ENCODE measurements at places on chromosomes 11 and 22. TPM values are rescaled to one million over a fixed set of nuclear protein-coding genes. Genes with fewer than 3 reads are reported as not detected.

DNA sequence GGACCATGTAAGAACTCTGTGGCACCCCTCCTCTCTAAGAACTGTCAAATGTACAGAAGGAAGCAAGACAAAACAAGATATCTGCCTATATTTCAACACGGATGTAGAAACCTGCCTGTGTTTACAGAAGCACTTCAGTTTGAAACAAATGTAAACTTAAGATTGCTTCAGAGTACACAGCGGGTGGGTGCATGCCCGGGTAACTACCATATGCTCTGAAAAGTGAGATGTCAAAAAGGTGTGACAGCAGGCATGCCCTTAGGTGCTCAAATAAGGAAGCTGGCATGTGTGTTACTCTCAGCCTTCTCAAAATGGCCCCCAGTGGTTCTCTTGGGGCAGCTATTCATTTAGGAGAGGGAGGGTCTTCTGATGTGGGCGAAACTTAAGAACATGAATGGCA is 5.2 kb downstream of the ACP2 start:
- DNase-seq: no peak

DNA sequence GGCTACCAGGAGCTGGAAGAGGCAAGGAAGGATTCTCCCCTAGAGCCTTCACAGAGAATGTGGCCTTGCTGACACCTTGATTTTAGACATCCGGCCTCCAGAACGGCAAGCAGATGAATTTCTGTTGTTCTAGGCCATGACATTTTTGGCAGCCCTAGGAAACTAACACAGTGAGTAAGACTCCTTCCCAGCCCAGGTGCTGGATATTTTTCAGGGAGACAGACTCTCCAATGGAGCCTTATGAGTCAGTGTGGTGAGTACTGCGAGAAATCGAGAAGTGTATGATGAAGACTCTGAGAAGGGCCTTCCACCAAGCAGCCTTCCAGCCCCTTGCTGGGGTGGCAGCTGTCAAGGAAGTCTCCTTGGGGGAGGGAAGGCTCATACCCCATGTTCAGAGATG is 114.4 kb downstream of the OSBP2 start:
- no peak for DNase-seq

DNA sequence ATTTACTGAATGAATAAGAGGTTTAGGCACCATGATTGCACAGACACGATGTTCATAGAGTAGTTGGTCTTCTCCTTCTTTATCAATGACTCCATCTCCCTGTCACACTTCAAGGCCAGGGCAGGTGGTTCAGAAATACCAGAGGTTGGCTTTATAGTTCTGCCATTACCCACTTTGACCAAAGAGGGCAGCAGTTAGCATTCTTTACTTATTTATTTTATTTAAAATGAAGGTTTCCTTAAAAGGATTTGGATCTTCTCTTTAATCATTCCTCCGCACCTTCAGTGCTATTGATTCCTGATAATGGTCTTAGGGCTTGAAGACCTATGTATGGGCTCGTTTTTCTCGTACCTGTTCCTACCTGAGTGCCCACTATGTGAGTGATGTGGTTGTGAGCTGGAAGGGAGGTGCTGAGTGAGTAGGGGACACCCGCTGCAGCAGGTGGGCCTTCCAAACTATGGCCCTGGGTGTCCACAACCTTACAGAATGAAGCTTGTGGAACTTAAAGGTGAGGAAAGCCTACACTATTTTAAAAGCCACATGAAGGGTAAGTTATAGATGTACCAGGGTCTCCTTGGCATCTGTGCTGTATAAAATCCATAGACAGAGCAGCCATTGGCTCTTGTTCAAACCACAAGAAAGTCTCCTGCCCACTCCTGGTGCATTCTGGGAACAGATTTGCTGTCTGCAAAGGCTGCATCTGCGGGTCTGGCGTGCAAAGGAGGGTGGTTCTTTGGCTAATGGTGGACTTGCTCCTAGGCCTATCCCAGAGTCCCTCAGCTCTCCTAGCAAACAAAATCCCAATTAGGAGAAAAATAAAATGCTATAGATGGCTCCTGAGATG is 35.0 kb downstream of the TIMP3 start:
- DNase-seq: no peak

DNA sequence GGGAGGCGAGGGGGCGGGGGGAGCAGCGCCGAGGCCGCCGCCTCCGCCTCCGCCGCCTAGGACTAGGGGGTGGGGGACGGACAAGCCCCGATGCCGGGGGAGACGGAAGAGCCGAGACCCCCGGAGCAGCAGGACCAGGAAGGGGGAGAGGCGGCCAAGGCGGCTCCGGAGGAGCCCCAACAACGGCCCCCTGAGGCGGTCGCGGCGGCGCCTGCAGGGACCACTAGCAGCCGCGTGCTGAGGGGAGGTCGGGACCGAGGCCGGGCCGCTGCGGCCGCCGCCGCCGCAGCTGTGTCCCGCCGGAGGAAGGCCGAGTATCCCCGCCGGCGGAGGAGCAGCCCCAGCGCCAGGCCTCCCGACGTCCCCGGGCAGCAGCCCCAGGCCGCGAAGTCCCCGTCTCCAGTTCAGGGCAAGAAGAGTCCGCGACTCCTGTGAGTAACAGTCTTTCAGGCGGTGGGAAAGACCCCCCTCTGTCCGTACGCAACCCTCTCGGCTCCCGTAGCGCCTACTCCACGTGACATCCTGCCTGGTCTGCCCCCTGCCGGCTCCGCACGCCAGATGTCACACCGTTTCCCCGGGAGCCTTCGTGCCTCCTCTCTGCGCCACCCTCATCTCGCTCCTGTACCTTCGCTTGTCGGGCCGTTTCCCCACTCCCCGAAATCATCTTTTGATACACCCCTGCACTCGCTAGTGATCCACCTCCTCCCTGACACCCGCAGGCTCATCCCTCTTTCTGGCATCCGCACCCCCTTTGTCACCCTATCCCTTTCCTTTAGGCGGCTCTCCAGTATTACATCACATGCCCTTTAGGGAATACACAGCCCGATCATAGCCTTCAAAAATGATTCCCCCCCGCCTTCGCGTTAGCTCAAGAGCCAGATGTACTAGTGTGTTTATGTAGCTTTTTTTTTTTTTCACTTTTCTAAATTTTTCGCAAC is 598 bp downstream of the ZFP91 start:
- DNase-seq: peak; percentile 92

DNA sequence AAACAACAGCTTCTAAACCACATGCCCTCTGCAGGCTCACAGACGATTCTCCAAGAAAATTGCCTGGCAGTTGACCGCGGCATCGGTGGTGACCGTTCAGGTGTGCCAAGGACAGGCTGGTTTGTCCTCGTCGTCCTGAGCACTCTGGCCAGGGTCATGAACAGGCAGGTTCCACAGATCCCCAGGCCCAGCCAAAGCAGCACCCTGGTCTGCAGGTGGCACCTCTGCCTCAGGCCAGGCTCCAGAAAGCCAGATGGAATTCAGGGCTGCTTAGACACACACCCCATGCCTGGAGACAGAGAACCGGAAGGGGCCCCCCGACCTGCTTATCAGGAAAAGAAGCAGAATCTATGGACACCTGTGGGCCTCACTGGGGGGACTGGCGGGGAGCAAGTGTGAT is 338.7 kb downstream of the BRD1 start:
- no peak for DNase-seq

- DNase-seq: peak; percentile 51
Measured at GRCh38 chr11:68780829-68781228, 29.5 kb upstream of the TESMIN start.

- peak; percentile 23 for DNase-seq
Measured at GRCh38 chr11:95108159-95108611, 18.5 kb downstream of the ENDOD1 start.

DNA sequence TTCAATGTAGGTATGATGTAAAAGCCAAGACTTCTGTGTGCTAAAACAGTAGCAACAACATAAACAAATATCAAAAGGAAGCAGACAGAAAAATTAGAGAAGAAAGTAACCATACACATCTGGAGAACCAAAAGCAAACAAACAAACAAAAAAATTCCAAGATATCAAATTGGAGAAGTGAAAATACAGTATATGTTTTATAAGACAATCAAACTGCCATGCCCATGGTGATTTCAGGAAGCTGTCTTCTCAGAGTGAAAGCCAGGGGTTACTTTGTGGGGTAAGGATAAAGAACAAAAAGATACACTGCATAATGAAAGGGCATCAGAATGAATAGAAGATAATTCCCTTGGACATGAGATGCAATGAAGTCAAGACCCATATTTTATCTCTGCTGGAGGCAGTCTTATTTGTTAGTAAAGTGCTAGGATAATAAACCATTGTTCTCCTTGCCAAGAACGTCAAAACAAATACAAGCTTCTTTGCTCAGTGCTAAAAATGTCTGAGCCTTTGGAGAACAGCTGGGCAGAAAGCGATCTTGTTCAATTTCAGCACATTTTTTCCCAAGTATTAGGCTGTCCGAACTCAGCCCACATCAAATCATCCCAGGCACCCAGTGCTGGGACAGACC is 38.1 kb upstream of the LDLRAD3 start:
- no peak for DNase-seq

- DNase-seq: no peak
Measured at GRCh38 chr11:114684636-114685035, 6.3 kb downstream of the NXPE2 start.

GRCh38 chr11:94897330-94897768 is 76.0 kb downstream of the CWC15 start:
- DNase-seq: no peak

GRCh38 chr22:49087198-49087597 is 740.5 kb downstream of the BRD1 start:
- no peak for DNase-seq

DNA sequence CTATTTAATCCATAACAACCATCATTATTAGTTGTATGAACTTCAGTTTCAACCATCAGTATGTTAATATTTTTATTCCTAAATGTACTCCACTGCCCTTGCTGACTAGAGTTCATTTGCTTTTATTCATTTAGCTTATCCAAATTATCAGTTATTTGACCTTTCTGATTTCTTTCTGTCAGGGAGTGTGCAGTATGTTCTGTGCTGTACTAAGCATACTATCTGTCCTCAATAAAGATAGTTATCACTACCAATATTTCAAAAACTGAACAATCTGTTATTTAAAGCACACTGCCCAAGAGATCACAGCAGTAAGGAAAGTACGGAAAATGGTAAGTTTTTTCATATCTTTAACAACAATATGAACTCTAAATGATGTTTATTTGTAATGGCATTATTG is 8.3 kb downstream of the SLC36A4 start:
- DNase-seq: no peak

DNA sequence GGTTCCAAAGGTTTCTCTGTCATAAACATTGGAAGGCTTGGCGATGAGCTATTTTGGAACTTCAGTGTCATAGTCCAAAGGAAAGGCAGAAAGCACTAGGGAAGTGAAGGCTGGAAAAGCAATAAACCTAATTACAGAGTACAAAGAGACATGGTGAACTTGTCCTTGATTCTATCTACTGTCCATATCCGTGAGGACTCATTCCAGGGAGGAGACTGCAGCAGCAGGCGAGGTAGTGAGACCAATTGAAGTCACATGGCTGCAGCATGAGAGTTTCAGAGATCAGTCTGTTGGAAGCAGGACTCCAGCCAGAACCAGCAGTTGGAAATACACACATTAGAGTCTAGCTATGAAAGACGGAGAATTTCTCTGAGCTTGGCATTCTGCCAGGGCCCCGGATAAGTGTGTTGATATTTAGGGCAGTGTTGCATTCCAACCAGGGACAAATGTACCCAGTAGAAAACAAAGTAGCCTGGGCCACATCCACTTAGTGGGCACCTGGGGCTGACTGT is 54.1 kb upstream of the ARHGAP42 start:
- DNase-seq: peak; percentile 43

DNA sequence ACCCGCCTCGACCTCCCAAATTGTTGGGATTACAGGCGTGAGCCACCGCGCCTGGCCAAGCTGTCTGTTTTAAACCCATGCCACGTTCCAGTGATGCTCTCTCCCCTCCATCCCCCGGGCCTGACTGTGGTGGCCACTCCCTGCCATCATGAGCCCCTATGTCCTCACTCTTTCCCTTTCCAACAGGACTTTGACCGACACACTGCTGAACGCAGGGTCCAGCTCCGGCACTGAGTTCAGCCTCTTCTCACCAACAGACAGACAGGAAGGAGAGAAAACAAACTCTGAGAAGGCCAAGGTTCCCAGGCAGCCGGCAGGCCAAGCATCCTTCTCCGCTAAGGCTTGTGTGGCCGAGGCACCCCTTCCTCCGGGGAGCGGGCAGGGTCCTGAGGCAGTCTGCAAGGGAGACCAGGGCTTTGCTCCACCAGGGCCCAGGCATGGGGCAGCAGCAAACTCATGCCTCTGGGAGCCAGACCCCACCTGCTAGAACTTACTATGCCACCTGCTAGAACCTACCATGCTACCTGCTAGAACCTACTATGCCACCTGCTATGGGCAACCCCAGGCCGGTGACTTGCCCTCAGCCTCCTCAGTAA is 152.7 kb downstream of the CRYBB2 start:
- no peak for DNase-seq

DNA sequence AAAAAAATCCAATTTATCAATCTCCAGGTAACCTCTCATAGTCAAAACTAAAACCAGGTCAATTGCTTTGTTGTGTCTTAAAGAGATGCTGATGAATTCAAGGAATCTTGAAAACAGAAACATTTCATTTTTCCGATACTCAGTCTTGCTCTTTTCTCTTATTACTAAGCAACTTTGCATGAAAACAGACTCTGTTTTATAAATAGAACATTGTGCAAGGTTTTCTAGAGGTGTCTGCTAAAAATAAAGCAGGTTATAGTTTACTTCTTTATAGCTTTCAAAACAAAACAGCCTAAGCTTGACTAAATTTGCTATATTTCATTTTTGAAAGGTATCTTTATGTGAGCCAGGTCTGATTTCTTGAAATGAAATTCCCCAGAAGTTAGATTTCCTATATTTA is 109.3 kb downstream of the ARL14EP start:
- DNase-seq: no peak

DNA sequence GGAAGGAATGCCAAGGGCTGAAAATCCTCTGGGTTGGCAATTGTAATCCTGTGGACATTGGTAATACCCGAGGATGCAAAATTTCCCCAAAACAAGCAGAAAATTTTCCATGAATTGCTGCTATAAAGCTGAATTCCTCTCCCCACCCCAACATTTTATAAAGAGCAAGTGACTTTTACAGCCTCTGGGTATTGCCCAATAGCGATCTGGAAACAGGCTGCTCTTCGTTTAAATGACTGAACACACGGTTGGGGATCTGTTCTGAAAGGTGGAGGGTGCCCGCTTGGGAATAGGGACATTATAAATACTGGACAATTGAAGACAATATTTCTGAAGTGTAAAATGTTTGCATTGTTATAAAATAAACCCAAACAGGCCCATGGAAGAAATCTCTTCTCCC is 20.6 kb downstream of the EHF start:
- no peak for DNase-seq

Gene FAM111B
- 0.25 TPM for total RNA-seq

Gene CHRDL2
- 7.0 TPM for total RNA-seq

Gene METTL15
- total RNA-seq: 8.9 TPM

Gene OR52I1
- total RNA-seq: not detected

Gene PRSS23
- total RNA-seq: 6.2 TPM

Gene CTSW
- total RNA-seq: 0.37 TPM

Gene TMEM191B
- 0.69 TPM for total RNA-seq

Measured in heart right ventricle (tissue), 16 donors.